ENCODE measurements at places on chromosomes 7 and 10.

- DNase-seq, result no peak
These were observed 27.3 kb upstream of the MACC1 start for GRCh38 chr7:20244334-20245120.

DNA sequence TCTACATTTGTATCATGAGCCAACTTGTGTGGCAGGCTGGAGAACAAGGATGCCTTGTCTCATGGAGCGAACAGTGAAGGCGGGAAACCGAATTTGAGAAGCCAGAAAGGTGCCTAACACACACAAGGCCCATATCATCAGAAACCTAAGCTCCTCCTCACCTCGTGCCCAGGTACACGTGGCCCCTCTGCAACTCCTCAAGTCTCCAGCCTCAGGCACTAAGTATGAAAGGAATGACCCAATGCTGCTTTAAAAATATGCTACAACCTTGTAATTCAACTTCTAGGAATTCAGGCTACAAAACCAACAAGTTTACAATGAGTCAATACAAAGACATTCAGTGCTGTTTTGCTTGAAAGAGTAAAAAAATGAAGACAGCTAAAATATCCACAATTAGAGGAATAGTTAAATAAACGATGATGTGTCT, 95.7 kb downstream of the CDK6 start:
- DNase-seq, result no peak

- no peak for DNase-seq
These were observed 137.6 kb downstream of the WDR11 start for GRCh38 chr10:120988751-120989150.

DNA sequence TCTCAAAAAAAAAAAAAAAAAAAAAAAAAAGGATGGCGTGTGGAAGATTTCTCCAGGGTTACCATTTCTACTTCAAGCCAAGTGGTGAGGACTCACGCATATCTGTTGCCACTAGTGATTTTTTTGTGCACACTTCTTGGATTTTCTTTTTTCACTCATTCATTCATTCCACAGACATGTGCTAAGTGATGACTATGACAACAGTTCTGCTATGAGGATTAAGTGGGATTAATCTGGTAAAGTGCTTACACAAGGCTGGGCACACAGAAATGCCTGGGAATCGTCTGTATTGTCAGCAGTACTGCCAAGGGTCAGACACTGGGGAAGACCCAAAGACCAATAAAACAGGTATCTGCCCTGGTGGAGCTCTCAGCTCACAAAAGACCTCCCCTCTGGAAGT, 6.3 kb upstream of the OPN1SW start:
- no peak for DNase-seq

- no peak for DNase-seq
These were observed 2.7 kb upstream of the FEZF1 start for GRCh38 chr7:122307228-122307621.

GRCh38 chr10:132345345-132345744, 13.4 kb downstream of the LRRC27 start:
- no peak for DNase-seq

DNA sequence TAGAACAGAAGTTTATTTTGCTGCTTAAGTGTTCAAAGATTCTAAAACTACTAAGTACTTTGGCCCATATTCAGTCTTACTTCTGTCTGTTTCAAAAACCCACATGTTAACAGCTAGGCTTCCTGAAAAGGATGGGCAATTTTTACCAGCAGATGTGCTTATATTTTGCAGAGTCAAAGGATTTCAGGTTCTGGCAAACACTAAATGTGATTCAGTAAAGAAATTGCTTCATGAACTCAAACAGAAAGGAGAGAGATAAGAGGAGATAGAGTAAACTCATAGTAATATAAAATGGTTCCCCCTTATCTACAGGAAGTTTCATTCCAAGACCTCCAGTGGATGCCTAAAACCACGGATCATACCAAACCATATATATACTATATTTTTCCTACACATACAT, 248.5 kb downstream of the AGMO start:
- no peak for DNase-seq

GRCh38 chr7:46450425-46450824, 529.4 kb upstream of the IGFBP3 start:
- DNase-seq, result no peak

DNA sequence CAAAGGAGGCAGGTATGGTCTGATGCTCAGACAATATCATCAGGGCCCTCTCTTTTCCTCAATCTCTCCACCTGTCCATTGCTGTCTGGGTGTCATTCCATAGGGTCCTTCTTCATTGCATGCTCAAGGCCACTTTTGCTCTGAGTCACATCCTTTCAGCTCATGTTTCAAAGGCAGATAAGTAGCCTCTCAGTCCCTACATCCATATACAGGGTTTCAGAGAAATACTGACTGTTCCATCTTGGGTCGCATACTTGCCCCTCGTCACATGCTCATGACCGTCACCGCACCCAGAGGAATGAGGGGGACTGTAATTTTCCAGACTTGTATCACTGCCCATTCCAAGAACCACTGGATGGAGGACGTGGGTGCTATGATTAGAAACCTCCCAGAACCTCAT, 93.4 kb downstream of the FAM107B start:
- DNase-seq, result no peak

GRCh38 chr7:117562759-117563158, 82.9 kb downstream of the CFTR start:
- no peak for DNase-seq

DNA sequence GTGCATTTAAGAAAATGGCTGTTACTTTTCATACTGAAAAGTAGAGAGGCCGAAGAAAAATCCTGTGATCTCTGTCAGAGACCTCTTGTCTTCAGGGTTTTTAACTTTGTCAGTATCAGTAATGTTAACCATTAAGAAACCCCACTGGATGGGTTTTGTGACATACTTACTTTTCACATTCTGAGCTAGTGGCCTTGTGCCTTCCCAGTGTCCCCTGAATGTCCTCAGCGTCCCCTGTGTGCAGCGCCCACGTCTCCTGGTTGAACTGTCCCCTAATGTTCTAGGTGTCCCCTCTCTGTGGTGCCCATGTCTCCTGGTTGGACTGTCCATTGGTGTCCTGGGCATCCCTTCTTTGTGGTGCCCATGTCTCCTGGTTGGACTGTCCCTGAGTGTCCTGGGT, 9.6 kb downstream of the DYNC2I1 start:
- DNase-seq, result no peak

DNA sequence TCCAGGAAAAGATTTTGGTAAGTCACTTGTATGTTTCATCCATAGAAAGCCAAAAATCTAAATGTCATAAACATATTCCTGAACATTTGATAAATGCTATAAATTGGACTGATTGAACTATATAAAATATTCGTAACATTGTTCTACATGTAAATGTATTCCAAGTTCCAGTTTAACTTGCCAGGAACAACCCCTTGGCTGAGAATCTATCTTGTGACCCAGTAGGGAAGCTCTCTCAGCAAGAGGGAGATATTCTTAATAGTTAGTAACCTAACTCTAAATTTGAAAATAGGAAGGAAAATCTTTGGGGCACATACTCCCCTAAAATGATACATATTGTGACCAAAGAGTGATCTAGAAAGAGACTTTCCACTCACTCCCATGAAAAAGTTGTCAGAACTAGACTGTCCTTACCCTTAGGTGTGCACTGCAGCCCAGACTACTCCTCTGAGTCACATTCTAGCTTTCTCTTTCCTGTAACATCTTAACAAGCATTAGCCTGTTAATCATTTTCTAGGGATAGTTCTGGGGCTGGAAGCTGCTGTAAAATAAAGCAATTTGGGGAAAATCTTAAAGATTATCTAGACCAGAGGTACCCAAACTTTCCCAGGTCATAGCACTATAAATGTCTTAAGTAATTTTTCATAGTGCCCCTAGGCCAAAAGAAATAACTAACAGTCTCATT, 73.7 kb upstream of the SKAP2 start:
- no peak for DNase-seq

- no peak for DNase-seq
These were observed 141.0 kb downstream of the PTEN start for GRCh38 chr10:88004451-88004850.

DNA sequence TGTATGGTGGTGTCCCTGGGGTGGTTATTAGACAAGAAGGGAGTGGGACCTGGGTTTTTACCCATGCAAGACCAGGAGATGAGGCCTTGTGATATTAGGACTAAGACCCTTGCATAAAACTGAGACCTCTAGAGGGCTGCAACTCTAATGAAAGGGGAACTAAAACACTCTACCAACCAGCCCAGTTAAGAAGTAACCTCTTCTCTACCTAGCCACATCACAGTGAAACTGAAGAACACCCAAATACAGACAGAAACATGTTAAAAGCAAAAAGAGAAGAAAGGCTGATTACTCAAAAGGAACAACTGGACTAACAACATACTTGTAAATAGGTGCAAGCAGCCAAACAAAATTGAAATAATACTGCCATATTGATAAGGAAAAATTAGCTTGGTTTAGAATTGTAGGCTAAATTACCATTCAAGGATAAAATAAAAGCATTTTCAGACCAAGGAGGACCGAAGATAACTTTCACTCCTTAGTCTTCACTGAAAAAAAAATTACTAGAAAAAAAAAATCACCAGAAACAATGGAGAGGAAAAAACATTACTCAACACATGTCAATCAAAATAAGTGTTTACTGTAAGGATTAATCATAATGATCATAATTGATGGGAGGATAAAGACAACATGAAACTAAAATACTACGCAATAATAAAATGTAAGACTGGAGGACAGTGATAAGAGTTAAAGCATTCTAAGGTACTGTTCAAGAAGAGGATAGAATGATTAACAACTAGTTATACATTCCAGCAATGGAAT, 27.6 kb downstream of the ERLIN1 start:
- DNase-seq, result no peak

- no peak for DNase-seq
These were observed 61.9 kb downstream of the CACUL1 start for GRCh38 chr10:118692872-118693271.

DNA sequence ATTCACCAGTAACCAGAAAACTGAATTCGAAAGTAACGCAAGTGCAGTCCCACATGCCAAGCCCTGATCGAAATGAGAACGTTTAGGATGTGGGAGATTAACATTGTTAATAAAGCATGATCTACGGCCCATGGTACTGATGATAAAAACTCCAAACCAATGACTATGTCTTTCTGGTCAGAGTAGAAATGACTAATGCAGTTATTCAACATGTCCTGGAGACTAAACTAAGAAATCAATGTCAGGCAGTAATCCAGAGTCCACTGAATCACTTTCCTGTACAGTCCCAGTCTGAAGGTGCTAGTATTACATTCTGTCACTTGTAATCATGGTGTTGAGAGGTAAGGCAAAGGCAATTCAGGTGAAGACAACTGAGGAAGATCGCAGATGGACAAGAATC, 14.4 kb downstream of the NPSR1 start:
- no peak for DNase-seq

DNA sequence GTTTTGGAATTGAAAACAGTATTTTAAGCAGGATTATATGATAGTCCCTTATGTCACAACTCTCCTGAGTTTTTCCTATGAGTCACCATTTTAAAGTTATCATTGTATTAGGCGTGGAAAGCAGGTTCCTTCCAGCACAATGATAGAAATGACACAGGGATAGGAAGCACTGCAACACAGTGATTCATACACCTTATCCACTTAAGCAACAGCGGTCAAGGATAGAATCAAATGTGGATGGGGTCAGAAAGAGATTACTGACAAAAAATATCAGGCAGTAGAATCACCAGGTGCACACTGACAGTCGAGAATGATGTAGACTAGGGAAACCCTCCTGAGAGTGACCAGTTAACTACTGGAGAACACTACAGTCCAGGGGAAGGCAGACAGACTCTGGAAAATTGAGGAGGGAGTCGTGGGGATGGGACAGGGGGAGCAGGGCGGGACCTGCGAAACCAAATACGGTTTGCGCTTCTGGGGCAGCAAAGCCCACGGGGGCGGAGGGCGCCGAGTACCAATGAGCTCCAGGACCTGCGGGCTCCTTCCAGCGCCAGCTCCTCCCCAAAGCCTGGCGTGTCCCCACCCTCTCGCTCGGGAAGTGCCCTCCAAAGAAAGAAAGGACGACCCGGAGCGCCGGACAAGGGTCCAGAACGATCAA, 479 bp downstream of the PNPLA8 start:
- DNase-seq, result no peak

GRCh38 chr7:134276951-134277350, 39.8 kb downstream of the SLC35B4 start:
- DNase-seq, result no peak

DNA sequence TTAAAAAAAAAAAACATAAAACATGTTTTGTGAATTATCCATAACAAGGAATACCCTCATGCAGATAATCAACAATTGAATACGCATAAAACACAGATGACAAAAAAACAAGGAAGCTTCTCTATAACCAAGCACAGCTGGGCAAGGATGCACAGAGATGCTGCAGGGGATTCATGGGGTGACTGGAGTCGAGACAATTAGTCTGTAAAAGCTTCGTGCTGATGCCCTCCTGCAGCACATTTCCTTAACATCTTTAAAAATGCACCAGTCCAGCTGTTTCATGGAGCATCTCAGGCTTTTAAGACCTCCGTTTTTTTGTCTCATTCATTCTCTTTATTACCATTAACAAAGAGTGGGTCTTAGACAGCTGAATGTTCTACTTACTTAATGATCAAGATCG, 794.0 kb upstream of the C7orf33 start:
- no peak for DNase-seq

- DNase-seq, result no peak
These were observed 1.2 kb downstream of the PARP12 start for GRCh38 chr7:140061607-140061930.

DNA sequence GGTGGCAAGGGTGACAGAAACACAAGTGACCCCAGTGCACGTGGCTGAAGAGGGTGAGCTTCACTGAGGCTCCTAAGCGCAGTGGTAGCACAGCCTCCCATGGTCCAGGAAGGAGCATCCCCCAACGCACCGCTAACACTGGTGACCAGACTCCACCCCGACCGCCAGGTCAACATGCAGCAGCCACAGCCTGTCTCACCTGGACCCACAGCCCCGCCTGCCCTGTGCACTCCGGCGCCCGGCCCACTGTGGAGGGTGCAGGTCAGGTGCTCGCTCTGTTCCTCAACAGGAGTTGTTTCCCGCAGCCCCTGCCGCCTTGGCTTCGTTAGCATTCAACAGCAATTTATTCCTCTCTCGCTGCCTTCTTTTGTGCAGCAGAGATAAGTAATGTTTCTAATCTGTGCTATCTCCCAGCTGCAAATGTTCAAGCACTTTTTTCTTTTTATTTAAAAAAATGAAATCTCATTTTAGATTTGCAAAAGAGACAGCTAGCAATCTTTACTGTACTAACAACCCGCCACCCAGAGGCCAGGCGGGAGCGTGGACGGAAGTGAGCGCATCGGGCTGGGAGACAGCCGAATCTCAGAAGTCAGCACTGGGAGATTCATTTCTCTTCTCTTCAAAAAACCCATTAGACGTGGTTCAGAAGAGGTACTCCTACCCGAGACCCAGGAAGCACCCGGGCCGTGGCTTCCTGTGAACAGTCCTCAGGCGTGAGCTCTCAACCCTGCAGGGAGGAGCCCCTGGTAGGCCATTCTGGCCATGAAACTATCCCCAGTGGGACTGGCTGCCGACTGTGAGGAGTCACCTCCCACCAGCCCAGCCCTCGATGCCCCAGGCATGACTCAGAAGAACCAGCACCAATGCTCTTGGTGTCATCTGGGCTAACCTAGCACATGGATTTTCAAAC, 133.4 kb downstream of the MAD1L1 start:
- no peak for DNase-seq
